SK-N-SH (cell line): ENCODE measurements at places on chromosomes 2 and 18. TPM values are rescaled to one million over a fixed set of nuclear protein-coding genes. Genes with fewer than 3 reads are reported as not detected.

DNAJC27 gene
- 2.4 and 3.6 TPM in 2 replicates for polyA plus RNA-seq

GALNT14 gene
- polyA plus RNA-seq, result 1.6 and 1.8 TPM in 2 replicates

WNT6 gene
- 0.06 and 0.08 TPM in 2 replicates for polyA plus RNA-seq

KLHL29 gene
- 4.2 and 4.6 TPM in 2 replicates for polyA plus RNA-seq

TIGD1 gene
- polyA plus RNA-seq, result 4.6 and 7.0 TPM in 2 replicates

MAP3K19 gene
- polyA plus RNA-seq, result not detected in 2 replicates

GPATCH11 gene
- 2.9 and 4.0 TPM in 2 replicates for polyA plus RNA-seq

CHRND gene
- polyA plus RNA-seq, result 0.12 TPM in 1 of 2 replicates, not detected in the other

SGO2 gene
- polyA plus RNA-seq, result 2.8 TPM in 2 replicates
